NCI-H1105 treated with DMSO at 0.1 percent for 48 hours (cell line): ENCODE measurements at places on chromosomes 5 and 9.

GRCh38 chr5:168723037-168723436, 143.9 kb upstream of the PANK3 start:
- no peak for DNase-seq

DNA sequence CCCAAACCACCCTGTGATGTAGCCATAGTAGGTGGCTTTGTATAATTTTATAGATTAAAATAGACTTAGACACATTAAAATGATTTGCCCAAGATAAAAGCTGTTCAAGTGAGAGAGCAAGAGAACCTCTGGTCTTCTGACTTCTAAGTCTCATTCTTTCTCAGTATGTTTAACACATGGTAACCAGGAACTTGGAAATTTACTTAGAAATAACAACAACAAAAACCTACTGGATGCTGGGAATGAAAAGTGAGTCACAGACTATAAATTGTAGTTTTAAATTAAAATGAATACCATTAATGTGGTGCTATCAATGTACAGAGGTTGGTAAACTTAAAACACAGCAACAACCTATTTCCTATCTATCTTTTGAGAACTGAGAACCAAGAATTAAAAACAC, 30.4 kb downstream of the HMGCR start:
- DNase-seq, result no peak

GRCh38 chr5:14234204-14234603, 91.1 kb downstream of the TRIO start:
- no peak for DNase-seq

DNA sequence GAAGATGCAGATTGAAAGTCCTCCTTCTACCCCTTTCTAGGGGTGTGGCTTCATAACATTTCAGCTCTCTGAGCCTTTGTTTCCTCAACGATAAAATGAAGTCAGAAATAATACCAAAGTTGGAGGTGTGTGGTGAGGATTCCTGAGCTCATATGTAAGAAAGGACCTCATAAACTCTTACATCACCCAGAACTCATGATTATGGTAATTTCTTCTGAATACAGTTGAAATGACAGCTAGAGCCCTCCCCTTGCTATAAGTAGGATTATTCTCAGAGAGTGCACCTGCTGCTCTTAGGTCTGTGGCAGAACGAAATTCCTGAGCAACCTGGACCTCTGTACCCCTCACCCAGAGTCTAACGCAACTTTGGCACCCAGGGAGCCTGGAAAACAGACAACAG, 291.4 kb upstream of the KLF4 start:
- DNase-seq, result peak; percentile 5

DNA sequence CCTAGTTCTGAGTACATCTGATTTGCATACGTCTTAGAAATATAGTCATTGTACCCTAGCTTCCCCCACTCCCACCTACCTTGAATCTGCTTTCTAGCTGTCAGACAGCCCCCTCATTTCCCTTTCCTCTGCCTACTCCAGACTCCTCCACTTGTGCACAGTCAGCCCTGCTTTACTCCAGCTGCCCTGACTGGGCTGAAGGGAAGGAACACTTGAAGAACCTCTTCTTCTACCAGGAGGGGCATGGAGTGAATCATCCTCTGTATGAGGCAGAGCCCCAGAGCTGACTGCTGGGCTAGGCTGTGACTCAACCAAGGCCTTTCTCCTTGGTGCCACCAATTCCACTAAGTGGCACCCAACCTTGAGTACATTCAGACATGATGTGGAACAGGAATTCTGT, 18.1 kb upstream of the ZFR start:
- no peak for DNase-seq
